ENCODE measurements at places on chromosomes 12 and 14.
A peak's percentile ranks its signal among the peaks of the same experiment; 100 is the strongest.

DNA sequence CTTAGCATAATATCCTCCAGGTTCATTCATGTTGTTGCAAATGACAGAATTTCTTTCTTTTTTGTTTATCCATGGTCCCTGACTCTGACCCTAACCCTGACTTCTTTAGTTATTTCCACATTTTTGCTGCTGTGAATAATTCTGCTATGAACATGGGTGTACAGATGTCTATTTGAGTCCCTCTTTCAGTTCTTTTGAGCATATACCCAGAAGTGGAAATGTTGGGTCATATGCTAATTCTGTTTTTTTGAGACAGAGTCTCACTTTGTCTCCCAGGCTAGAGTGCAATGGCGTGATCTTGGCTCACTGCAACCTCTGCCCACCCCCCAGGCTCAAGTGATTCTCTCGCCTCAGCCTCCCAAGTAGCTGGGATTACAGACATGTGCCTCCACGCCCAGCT, 33.1 kb downstream of the KNTC1 start:
- DNase-seq = no peak

GRCh38 chr12:16076557-16076956, 165.4 kb downstream of the DERA start:
- DNase-seq = peak; percentile 51

GRCh38 chr12:12219664-12220063, 47.2 kb downstream of the LRP6 start:
- no peak for DNase-seq

DNA sequence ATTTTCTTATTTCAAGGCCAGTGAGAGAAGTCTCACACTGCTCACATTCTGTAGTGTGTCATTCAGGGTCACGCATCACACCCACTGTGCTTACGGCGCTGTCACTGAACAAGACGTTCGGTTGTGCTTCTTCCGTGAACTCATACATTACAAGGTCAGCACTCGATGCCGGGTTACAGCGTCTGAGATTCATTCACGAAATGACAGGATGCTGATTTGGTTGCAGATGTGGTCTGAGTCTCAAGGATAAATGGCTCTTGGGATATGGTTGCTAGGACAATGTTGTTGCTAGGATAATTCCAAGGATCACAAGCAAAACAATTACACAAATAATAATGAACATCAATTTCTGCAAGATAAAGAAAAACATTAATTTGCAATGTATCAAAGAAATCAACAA, 47.4 kb downstream of the STX2 start:
- no peak for DNase-seq

GRCh38 chr14:34171431-34172172, 220.7 kb upstream of the EGLN3 start:
- DNase-seq = no peak

DNA sequence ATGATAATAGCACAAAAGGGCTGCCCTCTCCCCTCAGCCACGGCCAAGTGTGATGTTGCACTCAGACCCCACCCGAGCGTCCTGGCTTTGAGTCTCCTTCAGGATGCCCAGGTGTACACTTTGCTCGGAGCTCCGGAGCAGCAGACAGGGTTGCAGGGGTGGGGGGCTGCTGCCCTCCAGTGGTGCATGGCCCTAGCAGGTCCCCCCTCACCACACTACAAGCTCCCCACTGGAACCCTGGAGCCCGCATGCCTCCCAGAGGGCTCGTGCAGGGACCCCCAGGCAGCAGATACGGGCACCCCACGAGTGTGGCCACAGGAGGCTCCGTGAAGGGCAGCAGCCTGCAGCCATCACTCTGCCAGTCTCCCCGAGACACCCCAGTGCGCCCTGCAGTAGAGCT, 69.9 kb upstream of the C14orf180 start:
- DNase-seq = no peak

DNA sequence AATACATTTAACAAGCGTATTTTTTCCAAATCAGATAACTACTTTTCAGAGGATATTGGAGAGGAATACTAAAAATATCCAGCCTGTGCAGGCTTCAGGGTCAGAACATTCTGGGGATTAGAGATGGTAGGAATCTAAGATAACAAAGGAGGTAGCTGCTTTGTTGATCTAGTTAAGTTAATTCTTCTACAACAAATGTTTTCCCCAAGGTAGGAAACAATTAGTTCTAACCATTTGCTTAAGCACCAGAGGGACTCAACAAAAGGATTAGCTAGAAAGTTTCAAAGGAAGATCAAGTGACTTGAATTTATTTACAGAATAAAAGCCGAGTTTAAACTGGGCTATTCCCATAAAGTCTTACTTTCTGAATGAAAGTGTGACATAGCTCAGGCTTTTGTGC, 524.2 kb downstream of the TMTC2 start:
- no peak for DNase-seq
